AG09309 (cell line): ENCODE measurements at places on chromosomes 13 and 19.

DNA sequence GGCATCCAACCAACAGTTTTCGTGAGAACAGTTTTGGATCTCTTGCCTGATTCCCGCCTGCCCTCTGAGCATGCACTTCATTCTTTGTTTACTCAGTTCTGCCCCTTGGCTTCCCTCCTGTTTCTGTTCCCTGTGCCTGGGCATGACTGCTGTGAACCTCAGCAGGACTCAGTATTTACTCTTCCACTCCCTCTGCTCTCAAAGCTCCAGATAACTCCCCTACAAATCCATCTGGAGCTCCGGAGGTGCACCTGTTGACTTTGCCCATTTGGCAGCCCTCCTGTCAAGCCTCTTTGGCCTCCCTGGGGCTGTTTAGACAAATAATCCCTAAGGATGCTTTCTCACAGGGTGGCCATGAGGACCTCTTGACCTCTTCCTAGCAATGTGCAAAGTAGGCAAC is 34.2 kb upstream of the ARGLU1 start:
- no peak for DNase-seq

- DNase-seq, result no peak
Observed at GRCh38 chr13:72023895-72024294, 156.9 kb upstream of the DACH1 start.

DNA sequence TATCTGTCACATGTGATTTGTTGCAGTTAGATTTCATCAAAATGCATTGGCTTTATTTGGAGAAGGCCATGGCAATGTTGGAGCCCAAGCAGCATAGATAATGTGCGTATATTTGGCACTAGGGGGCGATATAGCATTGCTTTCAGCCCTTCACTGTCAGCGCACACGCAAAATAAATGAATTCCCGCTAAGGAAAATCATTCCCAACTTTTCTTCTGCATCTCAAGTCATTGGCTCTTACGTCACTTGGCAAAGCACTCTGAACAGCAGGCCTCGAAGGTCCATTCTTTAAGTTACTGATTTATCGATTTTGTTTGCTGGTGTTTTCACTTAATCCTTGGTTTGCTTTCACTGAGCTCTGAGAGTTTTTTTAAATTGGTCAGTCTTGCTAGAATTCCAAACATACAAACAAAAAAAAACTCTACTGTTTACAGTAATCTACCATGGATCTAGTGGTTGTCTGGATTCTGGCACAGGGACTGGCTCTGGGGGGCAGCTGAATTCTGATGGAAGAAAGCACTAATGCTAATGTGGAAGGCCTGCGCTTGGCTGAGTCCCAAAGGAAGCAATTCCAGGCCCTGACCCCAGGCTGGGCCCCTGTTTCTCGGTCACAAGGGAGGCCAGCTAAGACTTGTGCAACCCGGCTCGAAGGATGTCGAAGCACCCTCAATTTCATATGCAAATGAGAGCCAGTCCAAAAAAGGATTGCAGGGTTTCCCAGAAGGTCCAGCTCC is 97.7 kb upstream of the IPO5 start:
- DNase-seq, result peak; percentile 78

DNA sequence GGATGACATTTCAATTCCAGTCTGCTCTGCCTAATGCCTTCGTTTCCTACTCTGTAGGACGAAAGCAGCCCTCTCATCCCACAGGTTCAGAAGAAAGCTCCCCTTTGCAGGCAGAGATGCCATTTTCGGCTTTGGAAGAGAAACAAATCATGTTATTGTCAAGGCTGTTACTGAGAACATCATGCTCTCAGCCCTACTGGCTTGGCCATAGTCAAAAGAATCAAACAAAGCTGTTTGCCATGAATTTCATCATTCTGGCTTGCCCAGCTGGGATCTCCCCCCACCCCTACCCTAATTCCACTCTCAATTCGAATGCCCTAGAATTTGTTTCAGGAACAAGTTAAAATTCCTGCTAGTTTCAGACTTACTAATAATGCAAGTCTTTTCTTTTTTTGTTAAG is 162.3 kb upstream of the SERP2 start:
- DNase-seq, result no peak

DNA sequence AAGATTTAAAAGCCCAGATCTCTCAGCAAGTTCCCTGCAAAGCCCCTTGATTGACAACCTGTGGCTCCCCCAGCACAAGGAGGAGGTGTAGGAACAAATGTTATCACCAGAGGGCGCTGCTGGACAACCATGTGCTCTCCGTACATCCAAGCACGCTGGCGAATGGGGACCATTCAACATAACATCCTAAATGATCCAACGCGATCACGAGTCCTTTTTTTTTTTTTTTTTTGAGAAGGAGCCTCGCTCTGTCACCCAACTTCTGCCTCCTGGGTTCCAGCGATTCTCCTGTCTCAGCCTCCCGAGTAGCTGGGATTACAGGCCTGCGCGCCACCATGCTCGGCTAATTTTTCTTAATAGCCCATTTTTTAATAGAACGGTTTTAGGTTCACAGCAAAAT is 52.0 kb downstream of the NWD1 start:
- peak; percentile 45 for DNase-seq

- DNase-seq, result no peak
Observed at GRCh38 chr13:97555034-97555433, 121.1 kb downstream of the RAP2A start.

DNA sequence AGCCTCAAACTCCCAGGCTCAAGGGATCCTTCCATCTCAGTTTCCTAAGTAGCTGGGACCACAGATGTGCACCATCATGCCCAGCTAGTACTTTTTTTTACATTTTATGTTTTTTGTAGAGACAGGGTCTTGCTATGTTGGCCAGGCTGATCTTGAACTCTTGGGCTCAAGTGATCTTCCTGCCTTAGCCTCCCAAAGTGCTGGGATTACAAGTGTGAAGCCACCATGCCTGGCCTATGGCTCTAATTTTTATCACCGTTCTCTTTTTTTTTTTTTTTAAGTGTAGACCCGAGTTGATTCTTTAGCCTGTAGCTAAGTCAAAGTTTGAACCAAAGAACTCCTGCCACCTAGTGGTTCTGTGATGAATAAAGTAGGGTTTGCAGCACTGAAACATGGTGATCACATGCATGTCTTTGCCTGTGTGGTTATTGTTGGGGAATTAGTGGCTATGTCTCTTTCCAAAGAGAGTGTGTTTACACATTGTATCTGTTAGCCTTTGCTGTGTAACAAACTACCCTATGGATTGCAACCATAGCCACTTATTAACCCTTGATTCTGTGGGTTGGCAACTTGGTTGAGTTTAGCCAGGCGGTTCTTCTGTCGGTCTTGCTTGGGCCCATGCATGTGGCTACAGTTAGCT is 11.6 kb downstream of the NFILZ start:
- DNase-seq, result no peak

DNA sequence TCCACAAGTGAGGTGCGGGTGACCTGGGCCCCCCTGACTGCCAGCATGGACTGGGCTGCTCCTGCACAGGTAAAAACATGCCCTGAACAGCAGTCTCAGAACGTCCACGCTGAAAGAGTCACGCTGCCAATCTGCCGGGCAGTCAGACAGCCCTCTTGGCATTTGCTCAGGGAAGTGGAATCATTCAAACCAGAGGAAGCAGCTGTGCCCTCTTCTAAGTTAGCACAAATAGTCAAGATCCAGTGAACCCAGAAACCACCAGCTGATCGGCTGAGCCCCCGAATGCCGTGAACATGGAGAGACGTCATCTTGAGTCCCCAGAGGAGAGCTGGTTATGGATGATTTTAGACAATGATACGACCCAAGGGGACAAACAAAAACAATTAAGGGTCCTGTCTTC is 34.4 kb downstream of the KLF2 start:
- DNase-seq, result no peak

GRCh38 chr19:19259741-19260140 is 13.4 kb downstream of the TM6SF2 start:
- no peak for DNase-seq

DNA sequence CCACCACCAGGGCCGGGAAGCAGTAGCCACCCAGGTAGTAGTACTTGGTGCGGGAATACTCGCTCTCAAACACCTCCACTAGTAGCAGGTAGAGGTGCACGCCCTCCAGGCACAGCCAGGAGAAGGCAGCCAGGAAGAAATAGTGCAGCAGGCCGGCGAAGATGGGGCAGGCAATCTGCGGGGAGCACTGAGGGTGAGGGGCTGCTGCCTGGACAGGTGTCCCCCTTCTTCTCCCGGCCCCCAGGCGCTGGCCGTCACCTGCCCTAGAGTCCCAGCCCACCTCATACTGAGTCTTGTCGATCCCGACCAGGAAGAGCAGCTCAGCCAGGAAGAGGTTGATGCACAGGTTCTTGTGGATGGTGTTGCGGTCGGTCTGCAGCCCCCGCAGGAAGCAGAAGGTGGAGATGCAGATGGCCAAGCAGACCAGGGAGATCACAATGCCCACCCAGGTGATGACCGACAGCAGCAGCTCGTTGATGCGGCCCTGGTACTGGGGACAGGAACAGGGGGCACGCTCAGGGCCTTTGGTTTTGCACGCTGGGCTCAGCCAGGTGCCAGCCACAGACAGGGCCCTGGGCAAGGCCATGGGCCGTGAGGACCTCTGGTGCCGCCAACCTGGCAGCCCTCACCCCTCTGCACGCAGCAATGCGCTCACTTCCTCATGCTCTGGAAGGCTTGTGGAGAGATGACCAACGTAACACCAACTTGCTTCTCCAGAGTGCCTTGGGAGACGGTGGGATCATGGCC is 20.8 kb upstream of the ASF1B start:
- DNase-seq, result no peak

- peak; percentile 34 for DNase-seq
Observed at GRCh38 chr13:112657850-112658445, 31.9 kb upstream of the ATP11A start.

- no peak for DNase-seq
Observed at GRCh38 chr13:33033986-33034385, 17.8 kb downstream of the KL start.

DNA sequence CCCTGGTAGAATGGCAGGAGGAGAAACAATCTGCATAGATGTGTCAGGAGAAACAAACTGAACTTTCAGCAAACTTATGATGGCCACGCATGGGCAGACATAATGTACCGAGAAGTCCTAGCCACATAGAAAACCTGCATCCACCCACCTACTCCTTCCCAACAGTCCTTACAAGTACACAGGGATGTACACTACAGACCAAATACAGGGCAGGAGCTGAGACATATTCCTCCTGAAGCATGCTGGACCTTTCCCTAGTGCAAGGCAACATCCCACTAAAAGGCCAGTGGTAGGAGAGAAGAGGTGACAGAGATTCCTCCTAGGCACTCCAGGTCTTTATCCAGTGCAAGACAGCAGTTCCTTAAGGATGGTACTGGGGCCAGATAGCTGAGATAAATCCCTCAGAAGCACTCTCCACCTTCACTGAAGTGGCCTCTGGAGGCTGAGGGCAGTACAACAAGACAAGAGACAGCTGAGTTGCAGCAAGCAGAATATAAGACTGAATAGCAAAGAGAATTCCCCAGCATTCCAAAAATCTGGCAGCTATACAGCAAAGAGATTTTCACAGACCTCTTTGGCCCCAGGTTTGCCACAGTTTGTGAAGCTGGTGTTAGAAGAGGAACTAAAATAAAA is 18.3 kb downstream of the VWA8 start:
- no peak for DNase-seq

DNA sequence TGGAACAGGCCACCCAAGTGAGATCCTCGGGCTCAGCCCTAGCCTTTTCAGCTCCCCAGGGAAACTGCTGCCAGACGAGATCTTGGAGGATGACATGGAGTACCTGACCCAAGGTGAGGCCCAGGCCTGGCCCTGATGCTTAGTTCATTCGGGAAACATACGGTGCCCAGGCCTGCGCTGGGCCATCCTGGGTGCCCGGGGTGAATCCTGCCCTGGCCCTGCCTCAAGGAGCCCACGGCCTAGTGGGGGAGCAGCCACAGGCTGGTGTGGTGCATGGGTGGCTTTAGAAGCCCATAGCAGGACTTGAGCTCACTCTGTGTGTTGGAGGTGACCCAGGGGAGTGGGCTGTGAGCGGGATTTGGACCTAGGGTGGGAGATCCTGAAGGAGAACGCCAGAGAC is 10.1 kb downstream of the SIX5 start:
- no peak for DNase-seq

GRCh38 chr19:46821512-46822409 is 28.9 kb downstream of the AP2S1 start:
- no peak for DNase-seq

DNA sequence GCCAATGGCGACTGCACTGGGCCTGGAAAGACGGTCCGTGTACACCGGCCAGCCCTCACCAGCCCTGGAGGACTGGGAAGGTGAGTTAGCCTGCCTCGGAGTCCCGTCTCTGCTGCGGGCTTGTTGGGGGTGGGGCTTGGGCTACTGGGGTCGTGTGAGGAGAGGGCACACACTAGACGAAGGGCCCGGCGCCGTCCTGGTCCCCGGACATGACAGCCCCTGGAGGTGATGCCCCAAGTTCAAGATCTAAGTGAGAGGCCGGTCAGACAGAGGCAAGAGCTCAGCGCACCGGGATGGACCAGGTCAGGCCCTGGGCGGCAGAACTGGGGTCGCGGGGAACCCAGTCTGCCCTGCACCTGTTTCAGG is 1.6 kb downstream of the CILP2 start:
- DNase-seq, result no peak

DNA sequence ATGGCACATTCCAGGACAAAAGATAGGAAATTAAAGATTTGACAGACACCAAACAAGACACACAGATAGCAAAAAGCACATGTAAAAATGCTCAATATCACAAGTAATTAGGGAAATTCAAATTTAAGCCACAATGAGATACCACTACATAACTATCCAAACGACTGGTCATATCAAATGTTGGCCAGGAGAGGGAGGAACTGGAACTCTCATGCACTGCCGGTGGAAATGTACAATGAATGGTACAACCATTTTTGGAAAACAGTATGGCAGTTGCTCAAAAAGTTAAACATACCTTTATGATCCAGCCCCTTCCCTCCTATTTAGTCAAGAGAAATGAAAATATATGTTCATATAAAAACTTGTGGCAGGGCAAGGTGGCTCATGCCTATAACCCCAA is 36.8 kb upstream of the CYP2S1 start:
- no peak for DNase-seq

GRCh38 chr19:4487572-4487971 is 15.5 kb downstream of the HDGFL2 start:
- no peak for DNase-seq

DNA sequence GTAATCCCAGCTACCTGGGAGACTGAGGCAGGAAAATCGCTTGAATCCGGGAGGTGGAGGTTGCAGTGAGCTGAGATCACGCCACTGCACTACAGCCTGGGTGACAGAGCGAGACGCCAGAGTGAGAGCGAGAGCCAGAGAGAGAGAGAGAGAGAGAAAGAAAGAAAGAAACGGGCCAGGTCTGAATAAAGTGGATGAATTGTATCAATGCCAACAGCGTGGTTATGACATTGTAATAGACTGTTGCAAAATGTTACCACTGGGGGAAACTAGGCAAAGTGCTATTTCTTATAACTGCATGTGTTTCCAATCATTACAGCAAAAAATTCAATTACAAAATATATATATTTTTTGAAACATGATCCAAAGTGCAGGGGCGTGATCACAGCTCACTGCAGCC is 11.8 kb upstream of the BTBD2 start:
- DNase-seq, result peak; percentile 80

- no peak for DNase-seq
Observed at GRCh38 chr13:91358387-91358782, 10.9 kb downstream of the MIR17HG start.
